ENCODE measurements at places on chromosomes 16 and 17.

- DNase-seq, result peak; percentile 90
These were observed 12.7 kb upstream of the CD300A start for GRCh38 chr17:74453665-74454196.

- no peak for DNase-seq
These were observed 19.7 kb upstream of the BRD7 start for GRCh38 chr16:50388496-50388895.

DNA sequence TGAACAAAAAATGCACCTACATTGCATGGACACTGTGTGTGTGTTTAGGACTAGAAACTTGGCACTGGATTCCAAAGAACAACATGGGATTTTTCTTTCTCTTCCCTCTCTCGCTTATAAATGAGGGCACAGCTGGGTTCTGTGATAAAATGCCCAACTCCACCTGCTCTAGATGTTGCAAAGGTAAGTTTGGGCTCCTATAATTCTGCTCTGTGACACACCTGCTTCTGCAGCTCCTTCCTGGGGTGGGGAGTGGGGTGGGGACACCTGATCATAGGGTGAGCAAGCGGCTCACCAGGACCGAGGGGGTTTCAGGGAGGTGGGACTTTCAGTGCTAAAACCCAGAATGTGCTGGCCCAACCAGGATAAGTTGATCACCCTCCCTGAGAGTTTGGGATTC, 104.3 kb downstream of the AXIN2 start:
- DNase-seq, result no peak

DNA sequence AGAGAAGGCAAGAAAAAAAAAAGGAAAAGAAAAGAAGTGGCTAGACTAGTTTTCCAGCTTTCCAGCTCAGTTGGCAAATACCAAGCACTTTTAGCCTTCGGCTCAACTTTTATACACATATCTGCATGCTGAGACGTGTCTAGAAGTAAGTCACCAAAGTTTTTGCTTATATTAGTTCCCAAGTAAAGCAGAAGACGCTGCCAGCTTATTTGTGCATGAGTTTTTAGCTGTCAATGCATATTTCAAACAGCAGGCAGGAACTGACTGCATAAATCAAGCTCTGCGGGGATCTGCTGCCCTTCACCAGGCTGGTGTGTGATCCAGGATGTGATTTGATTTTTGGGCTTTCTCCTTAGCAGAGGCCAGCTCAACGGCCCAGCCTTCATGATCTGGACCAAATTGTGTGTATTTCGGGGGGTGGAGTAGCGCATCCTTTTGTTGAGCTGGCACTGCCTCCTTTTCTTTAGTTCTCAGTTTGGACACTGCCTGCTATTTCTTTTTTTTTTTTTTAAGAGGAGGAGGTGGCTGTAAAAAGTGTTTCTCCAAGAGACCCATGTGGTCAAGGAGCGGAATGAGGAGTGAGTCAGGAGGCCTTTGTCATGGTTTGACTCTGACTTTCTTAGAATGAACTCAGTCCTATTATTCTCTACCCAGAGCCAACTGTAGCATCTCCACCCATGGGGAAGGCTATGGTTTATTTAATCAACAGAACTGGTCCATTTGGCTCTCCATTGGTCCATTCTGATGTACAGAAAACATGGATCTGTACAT, 162.6 kb upstream of the XYLT1 start:
- no peak for DNase-seq

DNA sequence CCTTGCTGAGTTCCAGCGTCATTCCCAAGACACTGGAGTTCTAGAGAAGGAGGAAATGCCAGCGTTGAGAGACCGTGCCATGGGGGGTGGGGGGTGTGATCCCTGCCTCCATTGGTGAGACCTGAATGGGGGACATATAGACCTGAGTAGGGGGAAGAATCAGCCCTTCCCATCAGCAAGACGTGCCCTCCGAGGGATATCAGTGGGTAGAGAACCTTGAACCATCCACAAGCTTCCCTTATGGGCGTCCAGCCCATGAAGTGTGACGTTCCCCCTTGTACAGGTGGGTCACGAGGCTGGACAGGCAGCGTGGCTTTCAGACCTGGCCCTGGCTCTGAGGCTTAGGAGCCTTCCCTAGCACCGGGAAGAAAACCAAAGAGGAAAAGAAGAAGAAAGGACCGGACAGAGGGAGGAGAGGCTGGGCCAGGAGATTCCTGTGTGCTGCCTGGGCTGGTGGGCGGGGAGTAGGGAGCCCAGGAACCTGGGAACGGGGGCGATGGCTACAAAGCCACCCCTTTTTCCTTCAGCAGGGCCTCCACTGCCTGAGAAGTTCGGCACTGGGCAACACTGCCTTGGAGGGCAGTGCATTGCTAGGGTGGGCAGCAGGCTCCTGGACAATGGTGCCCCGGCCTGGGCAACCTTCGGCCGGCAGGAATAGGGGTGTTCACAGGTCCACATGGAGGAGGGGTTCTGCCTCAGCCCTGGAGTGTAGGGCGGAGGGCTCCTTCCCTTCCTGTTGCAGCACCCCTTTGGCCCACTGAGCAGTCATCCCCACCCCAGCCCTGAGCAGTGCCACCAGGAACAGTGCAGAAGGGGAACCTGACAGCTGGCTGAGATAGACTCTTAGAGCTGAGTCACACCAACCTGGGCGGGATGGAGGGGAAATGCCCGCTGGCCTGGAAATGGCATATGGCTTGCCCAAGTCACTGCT, 7.2 kb downstream of the RAB11FIP4 start:
- DNase-seq, result no peak

- DNase-seq, result no peak
These were observed 49.4 kb downstream of the ASIC2 start for GRCh38 chr17:33243732-33244131.
